T47D (cell line): ENCODE measurements at places on chromosomes 6 and 20.

- DNase-seq, result no peak
These were observed 953.4 kb downstream of the KIF16B start for GRCh38 chr20:15619816-15620215.

DNA sequence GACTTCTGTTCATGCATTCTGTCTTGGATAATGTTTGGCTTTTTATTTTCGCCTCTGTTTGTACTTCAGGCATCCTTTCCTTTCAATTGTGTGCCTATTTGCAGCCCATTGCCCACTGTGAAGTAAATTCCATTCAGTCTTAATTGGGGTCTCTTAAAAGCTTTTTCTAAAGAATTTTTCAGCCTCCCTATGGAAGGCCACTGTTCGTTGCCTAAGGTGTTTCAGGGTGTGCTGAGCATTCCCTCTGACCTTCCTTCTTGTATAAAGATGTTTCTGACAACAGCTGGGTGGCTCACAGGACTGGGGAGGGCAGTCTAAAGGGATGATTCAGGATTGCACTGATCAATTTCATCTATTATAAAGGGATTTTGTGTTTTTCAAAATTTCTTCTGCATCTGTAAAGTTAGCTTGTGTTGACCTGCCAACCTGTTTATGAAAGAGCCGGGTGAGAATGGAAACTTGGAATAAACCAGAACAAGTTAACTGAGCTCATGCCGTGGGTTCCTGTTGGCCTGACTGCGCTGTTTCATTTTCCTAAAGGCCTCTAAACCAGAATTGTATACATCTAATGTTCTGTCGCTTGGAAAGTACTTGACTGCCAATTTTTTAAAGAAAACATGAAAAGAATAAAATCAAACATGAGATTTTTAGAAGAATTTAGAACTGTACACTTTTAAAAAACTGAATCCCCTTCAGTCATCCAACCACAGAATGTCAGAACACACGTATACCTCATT, 14.3 kb downstream of the PHACTR2 start:
- DNase-seq, result no peak

GRCh38 chr6:83459663-83460062, 28.8 kb upstream of the ME1 start:
- DNase-seq, result no peak

GRCh38 chr20:19978511-19979210, 38.5 kb upstream of the NAA20 start:
- DNase-seq, result no peak

DNA sequence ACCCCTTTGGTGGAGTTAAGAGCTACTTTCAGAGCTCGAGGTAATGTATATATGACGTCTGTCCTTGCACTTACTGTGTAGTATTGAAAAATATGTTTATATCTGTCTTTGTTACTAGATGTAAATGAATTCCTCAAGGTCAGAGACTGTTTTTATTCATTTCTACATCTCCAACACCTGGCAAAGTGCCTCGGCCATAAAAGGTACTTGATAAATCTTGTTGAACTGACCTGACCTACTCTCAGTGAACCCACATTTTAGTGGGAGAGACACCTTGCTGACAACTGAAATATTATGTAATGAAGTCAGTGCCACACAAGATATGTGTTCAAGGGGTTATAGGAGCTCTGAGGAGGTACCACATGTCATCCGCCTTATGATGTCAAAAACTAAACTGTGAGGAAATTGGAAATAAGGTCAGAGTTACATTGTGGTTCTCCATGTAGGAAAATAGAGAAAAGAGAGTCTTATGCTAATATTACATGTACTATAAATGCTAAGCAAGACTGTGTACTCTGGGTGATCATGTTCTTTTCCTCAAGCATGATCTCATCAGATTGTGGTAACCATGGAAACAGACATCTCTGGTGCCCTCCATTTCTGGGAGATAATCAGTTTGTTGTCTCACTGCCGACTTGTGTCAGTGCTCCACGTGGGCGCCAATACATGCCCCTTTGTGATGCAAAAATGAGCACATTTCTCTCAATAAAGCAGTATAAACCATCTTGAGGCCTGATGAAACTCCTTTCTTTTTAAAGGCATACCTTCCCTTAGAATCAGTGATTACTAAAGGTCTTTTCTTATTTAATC, 5.7 kb upstream of the TMEM30A start:
- DNase-seq, result no peak

GRCh38 chr6:36319436-36319762, 17.3 kb downstream of the BNIP5 start:
- no peak for DNase-seq

GRCh38 chr6:1695546-1696462, 86.1 kb downstream of the FOXC1 start:
- no peak for DNase-seq

GRCh38 chr6:17484201-17484849, 90.9 kb downstream of the CAP2 start:
- no peak for DNase-seq

- no peak for DNase-seq
These were observed 167.6 kb downstream of the PLCB4 start for GRCh38 chr20:9236458-9236857.

GRCh38 chr20:11380283-11380682, 537.4 kb upstream of the BTBD3 start:
- no peak for DNase-seq

- DNase-seq, result no peak
These were observed 53.3 kb downstream of the RNASET2 start for GRCh38 chr6:166903027-166903426.

- no peak for DNase-seq
These were observed 41.4 kb upstream of the PCMTD2 start for GRCh38 chr20:64214113-64214512.

DNA sequence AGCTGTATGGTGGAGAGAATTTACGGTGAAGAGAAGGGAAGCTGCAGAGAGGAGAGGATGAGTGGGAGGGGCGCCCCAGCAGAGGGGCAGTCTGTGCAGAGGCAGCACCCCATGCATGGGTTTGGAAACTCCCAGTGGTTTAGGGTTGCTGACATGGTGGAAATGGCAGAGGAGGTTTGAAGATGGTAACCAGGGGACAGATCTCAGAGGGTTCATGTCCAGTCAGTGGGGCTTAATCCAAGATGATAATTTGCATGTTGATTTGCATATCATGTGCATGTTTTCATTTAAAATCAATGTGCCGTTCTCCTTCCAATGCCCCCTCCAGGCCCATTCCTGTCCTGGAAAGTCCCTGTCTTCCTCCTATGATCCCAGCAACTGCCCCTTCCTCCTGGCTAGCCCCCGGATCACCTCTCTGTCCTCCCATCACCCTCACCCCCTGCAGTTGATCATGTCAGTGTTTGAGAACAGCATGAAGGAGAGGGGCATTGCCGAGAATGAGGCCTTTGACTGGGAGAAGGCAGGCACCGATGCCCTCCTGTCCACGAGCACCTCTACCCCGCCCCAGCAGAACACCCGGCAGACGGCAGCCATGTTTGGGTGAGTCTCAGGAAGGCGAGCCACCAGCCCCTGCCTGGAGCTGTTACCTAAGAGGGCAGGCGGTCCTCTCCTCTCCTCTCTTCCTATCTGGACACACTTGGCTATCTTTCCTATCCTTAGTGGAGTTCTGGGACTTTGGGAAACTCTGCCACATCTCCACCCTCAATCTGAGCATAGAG, 14.3 kb downstream of the TTBK1 start:
- no peak for DNase-seq

DNA sequence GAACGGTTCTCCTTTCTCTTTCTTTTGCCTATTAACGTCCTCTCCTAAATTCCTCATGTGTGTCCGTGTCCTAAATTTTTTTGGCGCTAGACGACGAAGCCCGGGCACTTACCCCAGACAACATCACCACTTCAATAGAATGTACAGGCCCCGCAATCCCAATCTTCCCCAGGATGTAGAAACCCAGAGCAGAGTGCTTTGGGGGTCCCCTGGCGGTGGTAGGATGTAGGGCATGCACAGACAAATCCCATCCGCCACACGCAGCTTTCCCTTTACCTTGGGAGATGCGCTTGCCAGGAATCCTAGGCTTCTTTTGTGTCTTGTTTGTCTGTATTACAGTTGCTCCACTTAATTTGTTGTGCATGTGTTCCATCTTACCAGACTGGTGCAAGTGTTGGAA, 417.3 kb upstream of the ARID1B start:
- no peak for DNase-seq

DNA sequence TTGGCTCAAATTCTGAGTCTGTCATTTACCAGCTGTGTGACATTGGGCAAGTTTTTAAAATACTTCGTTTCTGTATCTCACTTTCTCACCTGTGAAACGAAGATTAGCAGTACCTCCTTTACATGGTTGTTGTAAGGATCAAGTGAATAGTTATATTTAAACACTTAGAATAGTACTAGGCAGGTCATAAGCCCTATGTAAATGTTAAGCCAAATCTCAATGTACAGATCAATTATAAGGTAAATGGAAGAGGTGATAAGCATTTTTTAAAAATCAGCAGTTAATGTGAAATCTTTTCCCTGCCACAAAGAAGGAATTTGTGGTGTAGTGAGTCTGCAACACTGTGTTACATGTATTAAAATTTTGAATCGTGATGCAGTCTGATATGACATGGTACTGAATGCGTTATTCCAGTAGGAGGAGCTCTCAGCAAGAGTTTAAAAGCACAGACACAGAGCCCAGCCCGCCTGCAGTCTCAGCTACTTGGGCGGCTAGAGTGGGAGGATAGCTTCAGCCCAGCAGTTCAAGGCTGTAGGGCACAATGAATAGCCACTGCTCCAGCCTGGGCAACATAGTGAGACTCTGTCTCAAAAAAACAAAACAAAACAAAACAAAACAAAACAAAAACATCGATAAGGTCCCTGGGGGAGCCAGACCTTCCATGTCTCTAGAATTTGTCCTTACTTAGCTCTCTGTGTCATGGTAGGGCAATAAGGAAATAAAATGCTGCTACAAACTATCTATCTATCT, 46.0 kb downstream of the GTF2H5 start:
- DNase-seq, result peak; percentile 78

GRCh38 chr6:129686941-129687627, 22.9 kb downstream of the ARHGAP18 start:
- no peak for DNase-seq
